ENCODE measurements at places on chromosomes 6 and 20. TPM values are rescaled to one million over a fixed set of nuclear protein-coding genes. Genes with fewer than 3 reads are reported as not detected.

The CDH26 gene
- 0.24 TPM for total RNA-seq

The VSTM2L gene
- 0.19 TPM for total RNA-seq

The NKAIN2 gene
- total RNA-seq = not detected

The SMIM26 gene
- total RNA-seq = 88.3 TPM

The NQO2 gene
- total RNA-seq = 29.4 TPM

The PPIL6 gene
- 0.91 TPM for total RNA-seq

The C20orf202 gene
- total RNA-seq = not detected

The SLC4A11 gene
- total RNA-seq = 1.5 TPM

The OR2H1 gene
- not detected for total RNA-seq

The AGER gene
- total RNA-seq = 2.6 TPM

The CCR6 gene
- not detected for total RNA-seq
